ENCODE measurements at places on chromosomes 4 and X.

DNA sequence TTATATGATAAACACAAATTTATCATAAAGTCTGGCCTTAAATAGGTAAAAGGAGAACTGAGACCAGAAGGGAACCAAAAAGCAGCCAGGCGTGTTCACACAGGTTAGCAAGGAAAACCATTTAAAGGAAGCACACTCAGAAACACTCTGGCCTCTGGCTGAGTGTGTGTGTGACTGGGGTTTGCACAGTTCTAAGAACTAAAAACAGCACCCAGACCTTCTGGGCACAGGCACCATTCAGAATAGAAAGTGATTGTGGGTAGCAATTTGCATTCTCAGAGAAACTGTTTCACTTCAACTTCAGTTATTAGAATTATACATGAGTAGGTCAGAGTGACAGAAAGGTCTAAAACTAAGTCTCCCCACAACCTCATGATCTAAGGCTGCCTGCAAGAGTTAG, 10.0 kb downstream of the GPR82 start:
- no peak for DNase-seq

DNA sequence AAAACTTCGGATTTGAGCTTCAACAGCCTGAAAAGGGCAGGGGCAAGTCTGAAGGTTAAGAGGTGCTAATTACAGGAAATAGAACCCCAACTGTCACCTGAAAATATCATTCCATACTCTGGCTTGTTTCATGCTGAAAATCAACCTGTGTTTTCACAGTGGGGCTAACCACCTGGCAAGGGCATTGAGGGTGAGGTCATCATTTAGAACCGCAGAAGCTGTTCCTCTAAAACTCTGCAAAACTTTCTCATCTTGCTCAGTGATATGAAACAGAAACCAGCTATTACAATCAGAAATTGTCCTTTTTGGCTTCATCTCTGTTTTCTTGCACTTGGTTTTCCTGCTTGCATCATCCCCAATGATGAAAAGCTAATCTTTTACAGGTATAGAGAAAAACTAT, 247.6 kb downstream of the DCLK2 start:
- DNase-seq: no peak

- no peak for DNase-seq
Measured at GRCh38 chr4:1381944-1382541, 24.2 kb downstream of the NKX1-1 start.

- DNase-seq: no peak
Measured at GRCh38 chr4:25929298-25929686, 15.3 kb downstream of the SMIM20 start.

All from IMR-90 (cell line).